ENCODE measurements at places on chromosomes 1 and 21. TPM values are rescaled to one million over a fixed set of nuclear protein-coding genes. Genes with fewer than 3 reads are reported as not detected.

GRCh38 chr1:14707531-14708445 lies 109.3 kb downstream of the KAZN start:
- H3K4me1 ChIP-seq = peaks cover 2% of the 10 kb centered on the region
- H3K27me3 ChIP-seq = peaks cover 2% of the 10 kb centered on the region
- H3K36me3 ChIP-seq = no peaks in the 10 kb centered on the region
- H3K4me3 ChIP-seq = no peak overlapping the region
- DNase-seq = no peak
- no peak overlapping the region for H3K27ac ChIP-seq

DNA sequence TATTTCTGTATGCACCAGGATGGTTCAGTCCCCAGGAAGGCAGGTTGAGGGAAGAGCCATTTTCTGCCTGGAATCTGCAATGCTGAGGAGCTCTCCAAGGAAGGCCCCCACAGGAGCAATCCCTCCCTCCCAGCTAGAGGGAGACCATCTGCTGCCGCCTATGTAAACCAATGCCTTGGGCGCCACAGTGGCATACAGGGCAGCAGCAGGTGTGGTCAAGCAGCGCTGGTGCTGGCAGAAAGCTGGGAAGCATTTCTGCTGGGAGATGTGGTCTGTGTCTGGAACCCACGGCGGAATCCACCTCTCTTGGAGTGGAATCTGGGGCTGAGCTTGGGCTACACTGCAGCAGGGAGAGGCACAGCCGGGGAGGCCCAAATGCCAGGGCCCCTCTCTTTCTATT lies 283.3 kb downstream of the RRAGC start:
- H3K4me3 ChIP-seq = no peak overlapping the region
- no peaks in the 10 kb centered on the region for H3K36me3 ChIP-seq
- H3K4me1 ChIP-seq = peaks cover 11% of the 10 kb centered on the region
- peak; percentile 42 for DNase-seq

DNA sequence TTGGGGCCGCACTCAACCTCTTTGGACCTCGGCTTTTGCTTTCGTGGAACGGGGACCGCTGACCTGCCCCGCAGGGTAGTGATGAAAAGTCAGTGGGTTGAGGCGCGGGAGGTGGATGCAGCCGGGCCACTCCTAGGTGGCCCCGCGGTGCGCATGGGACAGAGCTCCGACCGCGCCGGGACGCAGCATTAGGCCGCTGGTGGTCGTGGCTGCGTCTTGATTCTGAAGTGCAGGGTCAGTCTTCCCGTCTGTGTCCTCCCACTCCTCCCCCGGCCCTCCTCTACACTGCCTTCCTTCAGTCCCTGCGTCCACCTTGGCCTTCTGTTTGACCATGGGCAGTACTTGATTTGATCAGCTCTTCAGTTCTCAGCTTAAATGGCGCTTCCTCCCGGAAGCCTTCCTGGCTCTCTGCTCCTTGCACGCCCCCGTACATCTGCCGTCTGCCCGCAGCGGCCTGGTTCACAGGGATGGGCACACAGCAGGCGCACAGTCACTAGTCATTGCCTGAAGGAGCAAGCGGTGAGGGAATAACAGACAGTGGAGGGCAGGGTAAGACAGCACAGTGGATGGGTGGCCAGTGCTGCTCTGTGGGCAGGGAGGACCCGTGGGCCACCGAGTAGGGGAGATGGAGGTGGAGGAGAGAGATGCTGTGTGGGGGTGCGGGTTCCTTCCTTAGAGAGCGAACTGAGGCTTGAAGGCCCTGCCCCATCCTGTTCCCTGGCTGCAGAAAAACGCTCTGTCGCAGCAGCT lies 633 bp downstream of the THEMIS2 start:
- no peaks in the 10 kb centered on the region for H3K36me3 ChIP-seq
- no peak for DNase-seq
- H3K4me1 ChIP-seq = peaks cover 29% of the 10 kb centered on the region
- peak overlapping the region; percentile 62 for H3K4me3 ChIP-seq
- peaks cover 23% of the 10 kb centered on the region for H3K27me3 ChIP-seq
- H3K27ac ChIP-seq = peak overlapping the region; percentile 55

The TRIM46 gene
- 0.22 TPM for total RNA-seq

- no peak overlapping the region for H3K4me3 ChIP-seq
- no peaks in the 10 kb centered on the region for H3K36me3 ChIP-seq
- no peak overlapping the region for H3K27ac ChIP-seq
- DNase-seq = no peak
- H3K27me3 ChIP-seq = peaks cover 63% of the 10 kb centered on the region
Measured at GRCh38 chr1:6412896-6413295, 6.8 kb downstream of the HES2 start.

The MARK1 gene
- total RNA-seq = 6.8 TPM

The TBX19 gene
- total RNA-seq = 0.80 TPM

- H3K36me3 ChIP-seq = peaks cover 63% of the 10 kb centered on the region
- no peaks in the 10 kb centered on the region for H3K27me3 ChIP-seq
- DNase-seq = peak; percentile 76
- no peaks in the 10 kb centered on the region for H3K4me1 ChIP-seq
Measured at GRCh38 chr1:10339815-10340214, 59.0 kb upstream of the PGD start.

GRCh38 chr1:206685334-206685768 lies 646 bp downstream of the MAPKAPK2 start:
- H3K4me3 ChIP-seq = peak overlapping the region; percentile 76
- peaks cover 3% of the 10 kb centered on the region for H3K36me3 ChIP-seq
- peaks cover 11% of the 10 kb centered on the region for H3K27me3 ChIP-seq
- peak; percentile 64 for DNase-seq
- peak overlapping the region; percentile 97 for H3K27ac ChIP-seq

GRCh38 chr1:197393105-197393504 lies 125.1 kb downstream of the CRB1 start:
- no peak overlapping the region for H3K4me3 ChIP-seq
- no peaks in the 10 kb centered on the region for H3K4me1 ChIP-seq
- DNase-seq = peak; percentile 16
- H3K36me3 ChIP-seq = no peaks in the 10 kb centered on the region
- no peak overlapping the region for H3K27ac ChIP-seq
- H3K27me3 ChIP-seq = no peaks in the 10 kb centered on the region

The NIBAN1 gene
- total RNA-seq = 50.5 TPM

GRCh38 chr1:184112176-184112948 lies 60.8 kb downstream of the TSEN15 start:
- no peaks in the 10 kb centered on the region for H3K36me3 ChIP-seq
- peaks cover 9% of the 10 kb centered on the region for H3K4me1 ChIP-seq
- no peaks in the 10 kb centered on the region for H3K27me3 ChIP-seq
- DNase-seq = no peak
- H3K27ac ChIP-seq = no peak overlapping the region

The PPM1J gene
- 2.1 TPM for total RNA-seq

The ANGPTL7 gene
- total RNA-seq = 1.2 TPM

DNA sequence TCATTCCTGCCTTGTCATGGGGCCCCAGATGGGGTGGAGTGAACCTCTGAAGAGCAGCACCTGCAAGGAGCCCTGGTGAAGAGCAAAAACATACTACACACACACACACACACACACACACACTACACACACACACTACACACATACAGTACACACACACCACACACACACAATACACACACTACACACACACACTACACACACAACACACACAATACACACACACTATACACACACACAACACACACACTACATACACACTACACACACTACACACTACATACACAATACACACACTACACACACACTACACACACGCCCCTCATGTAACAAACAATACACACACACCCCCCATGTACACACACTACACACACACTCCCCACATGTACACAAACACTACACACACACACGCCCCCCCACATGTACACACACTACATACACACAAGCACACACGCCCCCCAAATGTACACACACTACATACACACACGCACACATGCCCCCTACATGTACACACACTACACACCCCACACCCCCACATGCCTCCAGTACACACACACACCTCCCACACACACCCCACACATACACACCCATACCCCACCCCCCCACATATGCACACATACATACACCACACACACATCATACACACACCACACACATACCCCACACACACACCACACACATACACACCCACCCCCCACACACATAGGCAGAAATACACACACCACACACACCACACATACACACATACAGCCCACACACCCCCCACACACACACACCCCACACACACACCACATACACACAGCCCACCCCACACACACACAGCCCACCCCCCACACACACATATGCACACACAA lies 9.3 kb downstream of the SLC2A5 start:
- H3K4me3 ChIP-seq = no peak overlapping the region
- no peak overlapping the region for H3K27ac ChIP-seq
- peaks cover 21% of the 10 kb centered on the region for H3K4me1 ChIP-seq

The SPRR2E gene
- not detected for total RNA-seq

DNA sequence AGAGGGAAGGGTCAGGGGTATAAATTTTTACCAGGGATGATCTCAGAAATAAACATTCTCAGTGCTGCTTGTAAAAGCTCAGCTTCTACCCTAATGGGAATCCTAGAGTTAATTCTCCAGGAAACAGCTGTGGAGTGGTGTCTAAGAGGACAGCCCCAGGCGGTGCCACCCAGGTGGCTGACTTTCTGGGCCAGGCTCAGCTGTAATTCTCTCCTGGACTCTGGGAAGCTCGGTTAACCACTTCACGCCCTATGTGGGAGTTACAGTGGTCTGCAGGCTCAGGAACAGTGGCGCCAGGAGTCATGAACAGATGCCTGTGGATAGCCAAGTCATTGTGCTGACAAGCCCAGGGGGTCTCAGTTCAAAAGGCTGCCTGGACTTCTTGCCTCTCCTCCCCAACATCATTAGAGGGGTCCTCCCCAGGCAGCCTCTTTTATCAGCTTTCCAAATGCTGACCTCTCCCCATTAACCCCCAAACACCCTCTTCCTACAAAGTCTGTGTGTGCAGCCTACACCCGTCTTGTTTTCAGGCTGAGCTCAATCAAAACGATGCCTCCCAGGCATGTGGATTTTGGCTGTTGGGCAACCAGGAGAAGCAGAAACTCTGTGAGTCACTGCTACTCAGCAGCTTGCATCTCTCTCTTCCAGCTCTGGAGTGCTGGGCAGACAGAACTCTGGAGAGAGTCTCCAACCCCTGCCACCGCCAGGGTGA lies 1.2 kb downstream of the HHIPL2 start:
- no peak overlapping the region for H3K27ac ChIP-seq
- H3K27me3 ChIP-seq = peaks cover 13% of the 10 kb centered on the region
- H3K4me1 ChIP-seq = peaks cover 5% of the 10 kb centered on the region
- no peaks in the 10 kb centered on the region for H3K36me3 ChIP-seq

The MCOLN2 gene
- total RNA-seq = 0.18 TPM

- DNase-seq = no peak
- H3K4me1 ChIP-seq = no peaks in the 10 kb centered on the region
- H3K36me3 ChIP-seq = no peaks in the 10 kb centered on the region
Measured at GRCh38 chr1:67171978-67172377, 5.7 kb downstream of the IL23R start.

- peak; percentile 76 for DNase-seq
- no peaks in the 10 kb centered on the region for H3K27me3 ChIP-seq
- peaks cover 2% of the 10 kb centered on the region for H3K4me1 ChIP-seq
- H3K4me3 ChIP-seq = no peak overlapping the region
- no peaks in the 10 kb centered on the region for H3K36me3 ChIP-seq
Measured at GRCh38 chr1:196464480-196464941, 143.7 kb downstream of the KCNT2 start.

GRCh38 chr1:66271904-66272254 lies 262.1 kb upstream of the SGIP1 start:
- peak; percentile 81 for DNase-seq
- no peaks in the 10 kb centered on the region for H3K27me3 ChIP-seq
- peak overlapping the region; percentile 89 for H3K27ac ChIP-seq

GRCh38 chr1:64892576-64893573 lies 73.5 kb downstream of the JAK1 start:
- H3K27ac ChIP-seq = no peak overlapping the region
- DNase-seq = peak; percentile 16
- H3K27me3 ChIP-seq = no peaks in the 10 kb centered on the region
- H3K4me3 ChIP-seq = no peak overlapping the region
- no peaks in the 10 kb centered on the region for H3K36me3 ChIP-seq
- H3K4me1 ChIP-seq = peaks cover 9% of the 10 kb centered on the region

DNA sequence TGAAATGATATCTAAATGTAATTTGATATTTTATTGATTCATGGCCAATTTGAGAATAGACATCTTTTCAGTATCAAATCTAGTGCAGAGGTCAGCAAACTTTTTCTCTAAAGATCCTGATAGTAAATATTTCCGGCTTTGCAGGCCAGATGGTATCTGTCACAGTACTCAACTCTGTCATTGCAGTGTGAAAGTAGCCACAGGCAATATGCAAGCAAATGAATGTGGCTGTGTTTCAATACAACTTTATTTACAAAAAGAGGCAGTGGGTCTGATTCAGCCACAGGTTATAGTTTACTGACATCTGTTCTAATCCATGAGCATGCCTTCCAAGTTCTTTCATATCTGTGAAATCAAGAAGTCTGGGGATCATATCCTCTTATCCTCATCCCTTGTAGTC lies 221.2 kb downstream of the PRDM2 start:
- H3K4me3 ChIP-seq = no peak overlapping the region
- no peaks in the 10 kb centered on the region for H3K36me3 ChIP-seq
- no peak overlapping the region for H3K27ac ChIP-seq
- peaks cover 2% of the 10 kb centered on the region for H3K4me1 ChIP-seq

- H3K27me3 ChIP-seq = no peaks in the 10 kb centered on the region
- peaks cover 12% of the 10 kb centered on the region for H3K4me1 ChIP-seq
- no peak for DNase-seq
Measured at GRCh38 chr1:2991753-2992495, 29.3 kb upstream of the ACTRT2 start.

The MROH7 gene
- total RNA-seq = 4.3 TPM

DNA sequence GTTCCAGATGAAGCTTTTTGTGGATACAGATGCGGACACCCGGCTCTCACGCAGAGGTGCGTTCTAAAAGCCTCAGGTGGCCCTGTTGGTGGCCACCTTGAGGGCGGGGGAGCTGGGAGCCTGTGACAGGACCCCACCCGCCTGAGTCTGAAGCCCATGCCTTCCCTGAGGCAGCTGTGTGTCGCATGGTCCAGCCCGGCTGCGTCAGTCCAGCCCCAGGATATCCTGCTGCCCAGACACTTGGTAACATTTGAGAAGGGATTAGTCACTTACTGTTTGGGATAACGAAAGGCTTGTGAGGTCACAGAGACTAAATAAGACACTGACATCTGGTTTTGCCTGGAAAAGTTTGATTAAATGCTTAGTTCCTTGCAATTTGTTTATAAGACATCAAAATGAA lies 68.9 kb downstream of the UCK2 start:
- H3K4me3 ChIP-seq = no peak overlapping the region
- peaks cover 42% of the 10 kb centered on the region for H3K4me1 ChIP-seq
- H3K36me3 ChIP-seq = peaks cover 34% of the 10 kb centered on the region
- H3K27me3 ChIP-seq = no peaks in the 10 kb centered on the region

GRCh38 chr1:26831546-26832248 lies 5.2 kb downstream of the ZDHHC18 start:
- no peak for DNase-seq
- H3K27me3 ChIP-seq = no peaks in the 10 kb centered on the region
- H3K27ac ChIP-seq = no peak overlapping the region

GRCh38 chr1:147598621-147599361 lies 57.5 kb downstream of the BCL9 start:
- peak; percentile 80 for DNase-seq
- H3K4me3 ChIP-seq = peak overlapping the region; percentile 81
- H3K4me1 ChIP-seq = peaks cover 12% of the 10 kb centered on the region
- no peaks in the 10 kb centered on the region for H3K36me3 ChIP-seq
- peak overlapping the region; percentile 95 for H3K27ac ChIP-seq

GRCh38 chr1:201015551-201016091 lies 7.9 kb downstream of the KIF21B start:
- peaks cover 29% of the 10 kb centered on the region for H3K27me3 ChIP-seq
- peak overlapping the region; percentile 35 for H3K27ac ChIP-seq
- no peak for DNase-seq
- no peak overlapping the region for H3K4me3 ChIP-seq
- H3K36me3 ChIP-seq = no peaks in the 10 kb centered on the region
